Naive thymus-derived CD4-positive, alpha-beta T cell (primary cell): ENCODE measurements at places on chromosomes 6 and 20. TPM values are rescaled to one million over a fixed set of nuclear protein-coding genes. Genes with fewer than 3 reads are reported as not detected.

RIPOR3 gene
- total RNA-seq, result not detected

SLC35A1 gene
- total RNA-seq, result 23.4 TPM

SLA2 gene
- 33.9 TPM for total RNA-seq

ECI2 gene
- total RNA-seq, result 25.0 TPM

SIRPB2 gene
- total RNA-seq, result not detected in 2 replicates

MRAP2 gene
- total RNA-seq, result not detected

HLA-DQB1 gene
- total RNA-seq, result 5.7 TPM

CALHM6 gene
- total RNA-seq, result 16.3 TPM

ZSCAN23 gene
- 3.3 TPM for total RNA-seq

VGLL2 gene
- not detected for total RNA-seq

RRAGD gene
- total RNA-seq, result 9.6 TPM

CALHM4 gene
- total RNA-seq, result not detected

SNAP25 gene
- not detected for total RNA-seq

UNC93A gene
- total RNA-seq, result not detected

SEMG1 gene
- not detected for total RNA-seq

ASIP gene
- total RNA-seq, result not detected

UBD gene
- total RNA-seq, result not detected

SLC22A2 gene
- not detected for total RNA-seq

PCK1 gene
- total RNA-seq, result not detected

GPR6 gene
- total RNA-seq, result not detected in 2 replicates

ROMO1 gene
- 85.5 and 97.1 TPM in 2 replicates for total RNA-seq

SLC13A3 gene
- 0.24 TPM for total RNA-seq

TRIM27 gene
- 93.9 TPM for total RNA-seq

TREM1 gene
- not detected in 2 replicates for total RNA-seq

ADGRF1 gene
- total RNA-seq, result not detected

CEP162 gene
- 10.7 TPM for total RNA-seq

ADGB gene
- not detected for total RNA-seq

EPB41L2 gene
- 12.3 TPM for total RNA-seq

LY6G5C gene
- total RNA-seq, result 2.4 TPM

PRICKLE4 gene
- total RNA-seq, result not detected

SFTA2 gene
- not detected for total RNA-seq

FARS2 gene
- 23.1 TPM for total RNA-seq

WFDC12 gene
- not detected for total RNA-seq

FOXA2 gene
- not detected for total RNA-seq

ASF1A gene
- 18.0 TPM for total RNA-seq

SIRPA gene
- 2.2 TPM for total RNA-seq

F13A1 gene
- total RNA-seq, result 1.9 TPM

WFDC10B gene
- total RNA-seq, result not detected
